ENCODE measurements at places on chromosomes 3 and 15.

GRCh38 chr3:141945726-141946485, 69.5 kb downstream of the ATP1B3 start:
- no peak for DNase-seq

DNA sequence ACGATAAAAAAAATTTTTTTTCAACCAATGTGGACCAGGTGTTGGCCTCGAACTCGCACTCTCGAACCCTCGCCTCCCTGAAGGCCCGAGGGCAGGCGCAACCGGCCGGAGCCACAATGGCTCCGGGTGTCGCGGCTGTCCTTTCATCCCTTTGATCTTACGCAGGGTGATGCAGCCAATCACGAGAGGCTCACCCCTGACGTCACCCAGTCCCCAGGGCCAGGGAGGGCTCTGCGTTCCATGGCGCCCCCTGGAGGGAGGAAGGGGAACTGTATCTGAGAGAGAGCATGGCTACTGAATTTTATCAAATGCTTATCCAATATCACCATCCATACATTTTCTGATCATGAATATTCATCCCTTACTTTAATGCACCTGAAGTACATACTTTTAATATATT, 15.4 kb upstream of the GMNC start:
- DNase-seq, result peak; percentile 4

DNA sequence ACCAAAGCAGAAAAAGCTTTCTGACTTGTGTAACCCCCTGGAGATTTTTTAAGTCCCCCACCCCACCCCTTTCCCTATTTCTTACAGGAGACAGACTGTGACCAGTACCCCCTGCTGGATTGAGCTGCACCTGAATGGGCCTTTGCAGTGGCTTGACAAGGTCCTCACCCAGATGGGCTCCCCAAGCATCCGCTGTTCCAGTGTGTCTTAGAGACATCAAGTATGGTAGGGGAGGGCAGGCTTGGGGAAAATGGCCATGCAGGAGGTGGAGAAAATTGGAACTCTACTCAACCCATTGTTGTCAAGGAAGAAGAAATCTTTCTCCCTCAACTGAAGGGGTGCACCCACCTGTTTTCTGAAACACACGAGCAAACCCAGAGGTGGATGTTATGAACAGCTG, 64.1 kb downstream of the AAGAB start:
- no peak for DNase-seq

- peak; percentile 77 for DNase-seq
Measured at GRCh38 chr3:141796889-141797781, 33.9 kb downstream of the GRK7 start.

DNA sequence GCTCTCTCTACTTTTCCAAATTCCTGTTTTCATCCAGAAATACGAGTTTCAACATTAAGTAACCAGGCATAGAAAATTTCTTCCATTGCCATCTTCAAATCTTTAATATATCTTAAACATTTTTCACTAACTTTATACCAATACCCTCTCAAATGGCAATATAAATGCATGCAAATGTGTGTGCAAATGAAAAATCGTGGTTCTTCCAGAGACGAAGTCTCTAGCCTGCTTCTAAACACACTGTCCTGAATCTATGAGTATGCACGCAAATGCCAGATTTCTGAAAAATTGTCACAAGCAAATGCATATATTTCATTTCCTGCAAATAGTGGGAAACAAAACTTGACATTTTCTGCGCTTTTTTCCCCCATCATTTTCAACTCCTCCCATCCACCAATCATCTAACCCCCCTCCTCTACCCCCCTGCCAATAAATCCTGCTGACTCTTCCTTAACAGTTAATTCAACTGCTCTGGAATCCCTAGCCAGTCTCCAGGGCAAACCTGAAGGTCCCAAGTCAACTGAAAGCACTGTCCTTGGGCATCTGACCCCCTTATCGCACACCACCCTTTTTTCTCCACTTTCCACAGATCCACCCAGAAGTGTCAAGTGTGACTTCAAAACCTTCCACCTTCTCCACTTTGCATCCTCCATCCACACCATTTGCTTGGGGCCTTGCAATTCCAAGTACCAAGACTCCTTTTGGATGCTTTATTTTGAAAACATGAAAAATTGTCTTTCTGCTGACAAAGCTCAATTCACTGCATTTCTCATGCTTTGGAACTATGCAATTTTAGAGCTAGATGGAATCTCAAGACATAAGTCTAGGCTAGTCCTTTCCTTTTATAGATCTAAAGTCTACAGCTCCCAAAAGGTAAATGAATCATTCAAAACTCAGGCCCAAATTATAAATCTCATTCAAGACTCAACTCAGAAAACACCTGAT, 144.7 kb downstream of the OSBPL10 start:
- DNase-seq, result no peak

GRCh38 chr3:112047264-112047663, 12.7 kb downstream of the TMPRSS7 start:
- DNase-seq, result no peak

GRCh38 chr3:12901623-12902045, 60.3 kb upstream of the RPL32 start:
- DNase-seq, result no peak

DNA sequence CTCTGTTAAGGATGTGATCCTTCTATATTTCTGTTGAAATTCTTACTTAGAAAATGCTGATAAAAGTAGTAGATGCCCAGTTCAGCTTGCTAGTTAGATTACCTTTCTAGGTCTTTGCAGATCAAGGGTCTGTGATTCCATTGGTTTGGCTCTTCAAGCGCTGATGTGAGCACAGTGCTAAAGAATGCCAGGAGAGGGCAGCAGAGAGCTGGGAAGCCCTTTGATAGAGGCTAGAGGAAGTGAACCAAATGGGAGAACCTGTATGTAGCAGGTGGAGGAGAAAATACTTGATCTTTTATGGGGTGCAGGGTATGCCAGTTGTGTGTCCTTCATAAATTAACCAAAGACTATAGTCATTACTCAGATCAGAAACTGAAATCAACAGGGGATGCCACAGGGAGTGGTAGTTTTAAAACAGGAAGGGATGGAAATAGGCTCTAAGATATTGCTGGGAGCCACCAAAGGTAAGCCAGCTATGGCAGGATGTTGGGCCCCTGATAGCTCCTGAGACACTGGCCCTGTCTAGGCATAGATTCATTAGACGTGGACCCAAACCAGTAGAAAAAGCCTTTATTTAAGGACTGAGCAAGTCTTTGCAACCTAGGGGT, 677.4 kb downstream of the SQOR start:
- peak; percentile 63 for DNase-seq

GRCh38 chr15:90869601-90870353, 1.4 kb downstream of the FURIN start:
- DNase-seq, result peak; percentile 81

DNA sequence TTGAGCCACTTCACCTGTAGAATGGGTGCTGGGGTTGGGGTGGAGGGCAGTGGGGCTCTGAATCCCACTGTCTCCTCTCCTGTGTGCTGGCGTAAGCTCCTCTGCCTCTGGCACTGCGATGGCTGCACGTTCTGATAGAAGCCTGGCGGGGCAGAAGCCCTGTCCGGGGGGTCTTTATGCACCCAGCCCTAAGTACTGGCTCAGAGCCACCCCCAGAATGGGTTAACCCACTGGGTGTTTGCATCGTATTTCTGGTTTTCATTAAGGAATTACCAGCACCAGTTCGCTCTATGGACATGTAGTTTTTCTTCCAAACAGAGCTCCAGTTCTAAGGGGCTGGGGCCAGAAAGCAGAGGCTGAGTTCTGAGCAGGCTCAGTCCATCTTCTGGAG, 37.7 kb upstream of the CDCP1 start:
- DNase-seq, result no peak

DNA sequence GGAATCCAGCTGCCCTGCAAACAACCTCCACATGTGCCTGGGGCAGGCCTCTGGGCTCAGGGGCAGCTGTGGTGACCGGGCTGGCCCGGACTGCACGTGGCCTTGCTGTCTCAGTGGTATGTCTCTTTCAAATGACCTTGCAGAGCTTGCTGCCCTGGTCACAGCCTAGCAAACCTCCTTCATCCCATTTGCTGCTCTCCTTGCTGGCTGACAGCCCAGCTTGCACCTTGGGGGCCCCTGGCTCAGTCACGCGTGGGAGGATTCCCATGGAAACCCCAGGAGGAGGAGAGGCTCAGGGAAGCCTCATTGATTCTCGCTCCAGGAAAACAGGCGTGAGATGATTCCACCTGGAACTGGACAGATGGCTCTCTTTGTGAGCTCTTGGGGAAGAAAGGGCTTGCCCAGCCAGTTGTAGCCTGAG, 5.6 kb downstream of the SPSB4 start:
- peak; percentile 78 for DNase-seq

All from thyroid gland (tissue), 4 donors.